ENCODE measurements at places on chromosomes 3 and 15.

DNA sequence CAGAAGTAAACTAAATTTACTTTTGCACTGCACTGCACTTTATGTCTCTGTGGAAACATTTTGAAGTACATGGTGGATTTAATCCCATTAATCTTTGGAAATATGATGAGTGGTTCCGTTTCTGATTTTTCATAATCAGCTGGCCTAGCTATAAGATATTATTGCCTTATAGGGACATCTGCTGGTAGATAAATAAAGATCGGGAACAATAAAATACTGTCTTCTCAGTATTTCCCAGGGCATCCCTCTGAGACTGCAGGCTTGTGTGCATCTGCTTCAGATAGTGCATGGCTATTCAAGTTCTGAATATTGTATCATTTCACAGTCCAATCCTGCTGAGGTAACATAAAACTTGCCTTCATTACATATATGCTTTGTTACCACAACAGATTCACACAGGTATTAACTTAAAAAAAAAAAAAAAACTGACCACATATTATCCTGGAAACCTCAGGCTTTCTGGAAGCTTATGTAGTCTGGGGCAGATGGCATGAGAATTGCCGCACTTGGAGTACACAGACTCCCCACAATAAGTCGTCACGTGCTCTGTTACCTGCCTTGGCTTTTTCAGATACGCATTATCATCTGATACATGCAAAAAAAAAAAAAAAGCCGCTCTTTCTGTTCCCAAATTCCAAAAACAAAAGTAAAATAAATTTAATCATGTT lies 330.8 kb upstream of the AGTR1 start:
- DNase-seq = no peak

GRCh38 chr15:77033729-77034671 lies 36.9 kb downstream of the TSPAN3 start:
- DNase-seq = peak; percentile 2

DNA sequence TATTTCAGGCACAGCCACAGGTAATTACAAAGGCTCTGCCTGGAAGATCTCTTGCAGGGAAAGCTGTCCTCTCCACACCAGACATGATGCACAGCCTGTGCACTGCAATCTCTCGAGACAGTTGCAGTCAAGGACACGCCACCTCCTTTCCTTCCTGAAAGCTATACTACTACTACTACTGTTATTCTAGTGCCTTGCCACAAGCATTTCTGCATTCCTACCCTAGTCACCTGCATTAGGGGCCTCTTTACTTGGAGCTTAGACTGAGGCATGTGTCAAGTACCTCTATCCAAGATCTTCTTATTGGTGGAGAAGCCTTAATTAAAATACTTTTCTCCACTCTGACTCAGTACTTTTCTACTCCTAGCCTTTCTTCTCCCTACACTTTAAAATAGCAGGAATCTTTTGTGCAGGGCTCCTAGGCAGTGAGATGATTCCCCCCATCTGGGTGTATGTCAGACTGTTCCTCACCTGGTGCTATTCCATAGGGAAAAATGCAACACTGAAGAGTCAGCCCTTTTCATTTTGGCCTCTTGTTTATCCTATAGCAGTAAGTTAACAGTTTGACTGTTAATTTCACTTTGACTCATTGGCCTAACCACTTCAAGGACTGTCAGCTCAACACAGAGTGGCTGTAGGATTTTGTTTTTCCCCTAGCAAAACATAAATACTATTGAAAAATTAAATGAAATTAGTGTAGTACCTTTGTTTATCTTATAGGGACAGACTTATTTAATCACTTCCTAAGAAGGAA lies 78.9 kb downstream of the ESYT3 start:
- DNase-seq = no peak

- no peak for DNase-seq
Observed at GRCh38 chr3:62242831-62243509, 130.4 kb downstream of the FEZF2 start.

GRCh38 chr15:73078722-73079121 lies 26.5 kb downstream of the NEO1 start:
- DNase-seq = no peak

DNA sequence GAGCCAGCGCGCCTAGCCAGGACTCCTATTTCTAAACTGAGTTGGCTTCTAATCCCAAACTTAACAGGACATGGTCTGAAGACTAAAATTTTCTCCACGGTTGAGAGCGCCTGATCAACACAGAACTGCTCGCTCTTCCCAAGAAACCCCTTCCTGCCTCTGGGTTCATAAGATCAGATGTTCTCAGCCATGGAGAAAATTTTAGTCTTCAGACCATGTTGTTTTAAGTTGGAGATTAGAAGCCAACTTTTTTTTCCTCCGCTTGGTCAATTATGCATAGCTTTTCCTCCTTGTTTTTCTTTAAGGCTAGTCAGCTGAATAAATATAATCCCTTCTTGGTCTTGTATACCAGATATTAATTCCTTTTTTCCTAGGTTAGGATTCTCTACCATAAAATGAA lies 356.6 kb upstream of the ADAMTS9 start:
- DNase-seq = no peak

DNA sequence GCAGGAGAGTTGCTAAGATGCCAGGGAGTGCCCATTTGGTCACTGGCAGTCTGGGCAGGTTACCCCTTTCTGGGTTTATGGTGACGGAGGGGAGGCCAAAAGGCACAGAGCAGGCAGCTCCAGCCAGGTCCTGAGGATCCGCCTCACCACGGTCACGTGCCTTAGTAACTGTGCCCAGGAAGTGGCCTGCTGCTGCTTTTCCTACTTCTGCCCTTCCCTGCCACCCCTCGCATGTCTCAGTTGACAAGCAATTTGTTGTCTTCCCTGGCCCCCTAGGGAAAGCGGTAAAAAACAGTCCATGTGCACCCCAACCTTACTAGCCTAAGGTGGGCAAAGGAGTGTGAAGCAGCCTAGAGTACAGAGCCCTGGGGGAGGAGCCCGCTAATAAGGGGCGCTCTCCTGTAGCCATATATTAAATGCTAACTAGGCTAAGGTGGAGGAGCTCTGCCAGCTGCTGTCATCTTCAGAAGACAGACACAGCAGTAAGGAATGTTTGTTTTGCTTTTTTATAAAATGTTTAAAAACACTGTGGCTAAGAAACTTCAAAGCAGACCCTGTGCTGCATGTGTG lies 9.1 kb upstream of the LIPH start:
- no peak for DNase-seq

GRCh38 chr15:50652671-50653070 lies 33.9 kb downstream of the TRPM7 start:
- DNase-seq = no peak

DNA sequence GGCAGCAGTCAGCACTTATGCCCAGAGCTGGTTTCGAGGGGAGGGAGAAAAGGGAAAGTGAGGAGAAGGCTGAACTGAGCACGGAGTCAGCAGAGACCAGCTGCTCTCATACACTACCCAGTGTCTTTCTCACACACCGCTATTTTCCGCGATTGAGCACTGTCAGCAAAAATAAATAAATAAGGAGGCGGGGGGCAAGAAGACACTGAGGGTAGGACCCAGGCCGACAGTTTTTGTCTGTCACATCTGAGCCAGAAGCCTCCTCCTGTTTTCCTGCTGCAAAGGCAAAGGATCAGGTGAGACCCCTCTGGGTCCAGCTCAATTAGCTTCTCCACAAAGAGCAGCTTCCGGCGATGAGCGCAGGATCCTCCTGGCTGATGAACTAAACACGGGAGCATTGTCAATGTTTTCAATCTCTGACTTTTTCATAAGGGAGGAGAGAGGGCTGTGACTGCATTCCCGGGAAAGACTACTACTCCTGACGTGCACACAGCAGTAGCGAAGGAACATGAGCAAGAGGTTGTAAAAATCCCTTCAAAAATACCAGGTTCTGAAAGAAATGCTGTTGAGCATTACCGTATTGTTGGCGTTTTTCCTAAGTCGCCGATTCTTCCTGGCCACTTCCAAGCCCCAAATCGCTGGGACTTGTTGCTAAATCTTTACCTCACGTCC lies 1.3 kb downstream of the FRMD5 start:
- peak; percentile 4 for DNase-seq

DNA sequence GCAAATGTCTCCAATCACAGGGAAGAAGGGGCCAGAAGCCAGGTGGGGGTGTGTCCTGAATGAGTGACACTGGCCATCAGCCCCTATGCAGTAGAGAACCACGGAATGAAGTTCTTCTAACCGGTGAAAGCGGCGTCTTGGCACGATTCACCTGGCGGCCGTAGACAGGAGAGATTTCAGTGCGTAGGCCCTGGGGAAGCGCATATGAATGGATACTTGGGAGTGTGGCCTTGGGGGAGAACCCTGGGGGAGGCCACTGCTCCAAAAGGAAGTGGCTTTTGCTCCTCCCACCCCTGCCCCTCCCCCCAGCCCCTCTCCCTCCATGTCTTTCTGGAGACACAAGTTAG lies 43.6 kb downstream of the RBPMS2 start:
- DNase-seq = no peak

GRCh38 chr3:15479400-15480224 lies 41.9 kb downstream of the COLQ start:
- no peak for DNase-seq

GRCh38 chr3:84008623-84009022 lies 950.2 kb upstream of the CADM2 start:
- DNase-seq = no peak

GRCh38 chr3:30332196-30333021 lies 274.0 kb upstream of the TGFBR2 start:
- DNase-seq = no peak

All from stimulated activated CD4-positive, alpha-beta T cell treated with anti-CD3 and anti-CD28 coated beads, Interleukin-15, amount 100 ng/mL, for 24 hours (primary cell).